ENCODE measurements at places on chromosomes 1 and 21.
A peak's percentile ranks its signal among the peaks of the same experiment; 100 is the strongest.

DNA sequence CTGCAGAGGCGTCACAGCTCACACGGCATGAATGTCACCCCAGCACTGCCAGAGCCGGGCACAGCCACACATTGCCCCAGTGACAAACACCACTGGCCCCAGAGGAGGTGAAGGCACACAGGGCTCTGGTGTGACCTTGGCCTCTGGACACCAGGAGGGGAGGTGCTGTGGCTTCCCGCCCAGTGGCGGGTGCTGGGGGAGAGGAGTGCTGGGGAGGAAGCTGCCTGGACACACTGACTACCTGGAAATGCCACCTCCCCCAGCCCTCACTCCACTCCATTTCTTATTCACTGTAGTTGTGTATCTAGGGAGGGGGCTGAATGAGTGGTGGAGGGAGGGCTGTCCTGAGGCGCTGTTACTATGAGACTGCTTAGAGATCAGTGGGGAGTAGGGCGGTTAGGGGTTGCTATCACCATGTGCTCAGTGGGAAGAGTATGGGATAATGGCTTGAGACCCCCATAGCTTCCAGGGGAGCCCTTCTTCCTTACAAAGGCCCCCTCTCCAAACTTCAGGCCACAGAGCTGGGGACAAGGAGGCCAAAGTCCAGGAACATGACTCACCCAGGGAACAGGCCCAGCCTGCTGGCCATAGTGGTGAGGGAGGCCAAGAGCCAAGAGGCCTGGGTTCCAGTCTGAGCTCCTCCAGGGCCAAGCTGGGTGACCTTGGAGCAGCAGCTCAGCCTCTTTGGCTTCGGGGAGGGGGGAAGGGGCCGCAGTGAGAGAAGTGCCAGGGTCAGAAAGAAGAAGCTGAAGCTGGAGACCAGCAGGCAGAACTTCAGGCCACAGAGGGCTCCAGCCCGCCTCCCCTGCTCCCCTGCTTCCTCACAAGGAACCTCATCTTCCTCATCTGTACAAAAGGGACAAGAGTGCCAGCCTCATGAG is 40.1 kb downstream of the AHDC1 start:
- H3K4me1 ChIP-seq = peaks cover 37% of the 10 kb centered on the region
- no peaks in the 10 kb centered on the region for H3K36me3 ChIP-seq
- DNase-seq = peak; percentile 39
- no peak overlapping the region for H3K27ac ChIP-seq

- peak; percentile 53 for DNase-seq
- H3K36me3 ChIP-seq = no peaks in the 10 kb centered on the region
- peaks cover 3% of the 10 kb centered on the region for H3K27me3 ChIP-seq
Measured at GRCh38 chr1:209505044-209505443, 78.5 kb upstream of the CAMK1G start.

- no peak overlapping the region for H3K4me3 ChIP-seq
- no peaks in the 10 kb centered on the region for H3K36me3 ChIP-seq
- no peaks in the 10 kb centered on the region for H3K27me3 ChIP-seq
- DNase-seq = no peak
- H3K27ac ChIP-seq = no peak overlapping the region
Measured at GRCh38 chr1:71885171-71885570, 397.2 kb downstream of the NEGR1 start.

GRCh38 chr1:22846458-22846857 is 126.2 kb downstream of the LACTBL1 start:
- H3K4me1 ChIP-seq = no peaks in the 10 kb centered on the region
- no peak overlapping the region for H3K4me3 ChIP-seq
- no peak overlapping the region for H3K27ac ChIP-seq
- no peak for DNase-seq

GRCh38 chr1:152328801-152329391 is 3.9 kb upstream of the FLG start:
- H3K27me3 ChIP-seq = no peaks in the 10 kb centered on the region
- no peak overlapping the region for H3K4me3 ChIP-seq
- H3K27ac ChIP-seq = no peak overlapping the region
- DNase-seq = peak; percentile 51
- no peaks in the 10 kb centered on the region for H3K4me1 ChIP-seq

Data from astrocyte (in vitro differentiated cells and primary cell).